ENCODE measurements at places on chromosomes 5 and 9. TPM values are rescaled to one million over a fixed set of nuclear protein-coding genes. Genes with fewer than 3 reads are reported as not detected.

- no peak for DNase-seq
Measured at GRCh38 chr9:82252116-82252515, 263.5 kb downstream of the SPATA31D1 start.

DNA sequence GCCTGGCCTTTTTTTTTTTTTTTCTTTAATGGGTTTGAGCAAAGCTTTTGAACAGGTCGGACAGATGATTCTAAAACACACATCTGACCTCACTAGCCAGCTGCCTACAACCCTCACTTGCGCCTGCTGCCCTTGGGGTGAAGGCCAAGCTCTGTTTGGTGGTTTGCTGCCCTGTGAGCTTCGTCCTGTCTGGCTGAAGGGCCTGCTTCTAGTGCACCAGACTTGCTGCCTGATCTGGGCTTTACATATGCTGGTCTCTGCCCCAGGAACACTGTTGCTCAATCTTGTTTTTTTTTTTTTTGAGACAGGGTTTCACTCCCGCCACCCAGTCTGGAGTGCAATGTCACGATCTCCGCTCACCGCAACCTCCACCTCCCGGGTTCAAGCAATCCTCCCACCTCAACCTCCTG is 16.4 kb upstream of the DOLPP1 start:
- DNase-seq: no peak

DNA sequence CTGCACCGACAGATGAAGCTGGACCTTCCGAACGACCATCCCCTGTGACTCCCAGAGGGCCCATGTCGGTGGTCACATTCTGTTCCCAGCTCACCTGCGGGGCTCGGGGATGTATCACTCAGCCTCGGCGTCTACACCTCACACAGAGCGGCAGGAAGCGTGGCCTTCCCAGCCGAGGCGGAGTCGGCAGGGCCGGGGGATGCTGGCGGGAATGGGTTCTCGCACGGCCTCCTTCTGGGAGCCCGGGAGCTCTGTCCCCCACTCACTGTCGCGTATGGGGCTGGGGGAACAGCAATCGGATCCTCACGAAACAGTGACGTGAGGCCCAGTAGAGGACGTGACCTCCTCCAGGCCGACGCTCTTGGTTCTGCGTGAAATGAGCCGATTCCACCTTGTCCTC is 20.4 kb downstream of the NACC2 start:
- DNase-seq: no peak

Gene OR1Q1
- 1.1 TPM for total RNA-seq

Gene OMD
- not detected for total RNA-seq

Gene C9orf40
- 5.5 TPM for total RNA-seq

Gene EGR1
- total RNA-seq: 2.2 TPM

Gene PCDHA10
- total RNA-seq: not detected

All from naive thymus-derived CD8-positive, alpha-beta T cell (primary cell).